Left hindlimb (tissue), 1 donor: ENCODE measurements at places on chromosomes 7 and 10.
A peak's percentile ranks its signal among the peaks of the same experiment; 100 is the strongest.

DNA sequence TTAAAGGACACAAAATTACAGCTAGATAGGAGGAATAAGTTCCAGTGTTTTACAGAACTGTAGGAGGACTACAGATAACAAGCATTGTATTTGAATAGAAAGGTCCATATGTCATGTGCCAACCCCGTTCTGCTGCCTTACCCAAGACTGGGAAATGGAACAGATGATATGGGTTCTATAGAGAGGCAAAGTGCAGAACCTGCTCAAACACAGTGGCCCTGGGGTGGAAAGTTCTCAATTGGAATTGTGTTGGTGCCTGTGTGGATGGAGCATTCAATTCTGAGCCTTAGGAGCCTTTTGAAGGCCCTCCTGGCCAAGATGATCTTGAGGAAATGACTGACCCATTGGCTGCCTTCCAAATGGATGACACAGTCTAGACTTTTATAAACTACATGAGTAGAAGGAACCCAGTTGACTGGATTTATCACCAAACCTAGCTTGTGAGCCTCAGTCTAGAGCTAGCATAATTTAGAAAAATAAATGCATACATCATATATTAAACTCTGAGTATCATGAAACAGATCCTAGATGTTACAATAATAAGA is 4.1 kb upstream of the PRSS1 start:
- no peak for DNase-seq

- no peak for DNase-seq
Observed at GRCh38 chr10:122911889-122912484, 1.6 kb downstream of the FAM24A start.

DNA sequence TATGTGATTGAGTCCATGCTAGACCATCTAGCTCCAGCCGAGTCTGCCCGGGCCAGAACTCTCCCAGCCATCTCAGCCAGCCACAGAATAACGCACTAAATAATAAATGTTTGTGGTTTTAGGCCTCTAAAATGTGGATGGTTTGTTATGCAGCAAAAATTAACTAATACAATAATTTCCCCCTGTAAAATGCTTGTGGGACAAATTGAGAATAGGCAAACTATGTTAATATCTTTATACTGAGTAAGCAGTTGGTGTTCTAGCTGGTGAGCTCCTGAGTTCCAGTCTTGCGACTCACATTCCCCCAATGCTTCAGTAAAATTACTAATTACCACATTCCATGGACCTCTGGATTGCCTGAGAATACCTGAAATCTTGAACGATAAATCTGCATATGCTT is 316.8 kb upstream of the NFE2L3 start:
- DNase-seq: no peak

GRCh38 chr7:151249034-151249731 is 689 bp upstream of the SMARCD3 start:
- DNase-seq: peak; percentile 79

DNA sequence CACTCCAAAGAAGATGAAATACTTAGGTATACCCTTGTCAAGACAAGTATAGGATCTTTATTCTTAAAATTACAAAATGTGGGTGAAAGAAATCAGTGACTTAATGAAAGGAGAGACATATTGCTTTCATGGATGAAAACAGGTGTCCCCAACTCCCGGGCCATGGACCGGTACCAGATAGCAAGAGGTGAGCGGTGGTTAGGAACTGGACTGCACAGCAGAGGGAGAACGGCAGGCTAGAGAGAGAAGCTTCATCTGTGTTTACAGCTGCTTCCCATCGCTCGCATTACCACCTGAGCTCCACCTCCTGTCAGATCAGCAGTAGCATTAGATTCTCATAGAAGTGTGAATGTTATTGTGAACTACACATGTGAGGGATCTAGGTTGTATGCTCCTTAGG is 408.9 kb downstream of the CALN1 start:
- no peak for DNase-seq

GRCh38 chr10:30553626-30554439 is 75.7 kb downstream of the LYZL2 start:
- DNase-seq: peak; percentile 51

DNA sequence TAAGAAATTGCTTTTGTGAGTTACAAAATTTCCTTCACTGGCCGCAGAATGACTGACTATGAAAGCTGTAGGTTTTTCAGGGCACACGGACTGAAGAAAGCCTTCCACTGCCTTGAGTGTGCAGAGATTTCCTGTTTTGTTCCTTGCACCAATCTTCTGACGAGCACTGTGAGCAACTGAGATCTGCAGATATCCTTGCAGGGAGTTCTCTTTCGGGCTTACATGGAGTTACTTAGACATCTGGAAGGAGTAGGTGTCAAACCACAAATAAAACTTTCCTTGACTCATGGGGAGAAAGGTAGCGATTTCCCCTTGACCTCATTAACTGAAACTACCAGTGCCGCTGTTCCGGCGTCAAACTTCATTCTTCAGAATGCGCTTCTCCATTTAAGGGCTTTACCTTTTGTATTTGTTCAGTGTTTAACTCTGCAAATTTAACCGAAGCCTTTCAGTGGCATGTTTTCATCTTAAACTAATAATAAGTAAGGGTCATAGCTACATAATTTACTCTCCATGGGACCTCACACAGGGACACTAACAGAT is 1175.3 kb downstream of the GATA3 start:
- DNase-seq: no peak

- no peak for DNase-seq
Observed at GRCh38 chr10:131937836-131938235, 37.0 kb downstream of the PPP2R2D start.

- no peak for DNase-seq
Observed at GRCh38 chr7:74157605-74158004, 16.6 kb upstream of the EIF4H start.

DNA sequence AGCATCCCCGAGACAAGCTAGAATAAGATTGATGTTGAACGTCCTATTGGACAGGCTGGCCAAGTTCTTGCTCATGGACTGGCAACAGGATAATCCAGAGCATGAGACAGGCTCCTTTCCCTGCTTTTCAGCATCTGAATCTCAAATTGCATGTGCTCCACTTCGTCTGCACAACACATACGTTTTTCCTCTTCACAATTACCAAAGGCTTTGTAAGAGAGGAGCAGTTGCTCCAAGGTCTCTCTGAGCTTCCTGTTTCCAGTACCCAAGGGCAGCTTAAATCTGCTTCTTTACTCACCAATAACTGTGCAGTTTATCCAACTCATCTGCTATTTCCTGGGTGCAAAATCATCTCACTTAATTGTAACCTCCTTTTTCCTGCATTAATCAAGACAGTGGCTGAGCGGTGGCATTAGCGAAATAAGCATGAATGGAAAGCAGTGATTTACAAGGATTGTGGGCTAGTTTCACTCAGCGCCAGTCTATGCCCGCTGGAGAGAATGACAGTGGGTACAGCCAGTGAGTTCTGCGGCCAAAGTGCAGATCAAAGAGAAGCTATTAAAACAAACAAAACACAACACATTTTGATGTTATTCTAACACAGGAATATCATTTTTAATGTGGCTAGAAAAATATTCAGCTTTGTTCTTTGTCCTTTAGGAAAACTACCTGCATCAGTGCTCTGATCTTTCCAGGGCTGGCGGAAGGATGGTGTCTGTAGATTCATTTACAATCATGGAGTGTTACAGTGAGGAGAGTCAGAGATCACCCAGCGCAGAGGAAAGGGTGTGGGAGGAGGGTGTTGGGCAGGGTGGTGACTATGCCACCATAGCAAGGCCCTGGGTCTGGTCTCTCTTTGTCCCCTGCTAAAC is 79.8 kb downstream of the CHN2 start:
- DNase-seq: no peak

GRCh38 chr10:12966067-12966466 is 35.4 kb downstream of the CCDC3 start:
- no peak for DNase-seq

- DNase-seq: no peak
Observed at GRCh38 chr10:128892005-128892404, 575.0 kb upstream of the MGMT start.

DNA sequence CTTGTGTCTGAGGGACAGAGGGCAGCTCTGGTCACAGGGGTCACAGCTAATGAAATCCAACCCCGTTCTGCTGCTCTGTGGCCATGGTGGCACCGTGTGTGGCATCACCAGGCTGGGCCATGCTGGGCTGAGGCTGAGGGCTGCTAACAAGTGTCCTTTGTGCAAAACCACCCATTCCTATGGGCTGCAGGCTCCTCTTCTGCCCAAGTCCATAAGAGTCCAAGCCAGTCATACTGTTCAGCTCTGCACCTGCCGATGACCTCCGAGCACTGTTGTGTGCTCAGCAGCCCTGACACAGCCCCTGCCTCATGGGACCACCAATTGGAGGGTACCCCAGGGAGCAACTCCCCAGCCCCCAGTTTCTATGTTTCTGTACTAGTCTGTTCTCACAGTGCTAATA is 133.1 kb downstream of the WDR11 start:
- DNase-seq: no peak

DNA sequence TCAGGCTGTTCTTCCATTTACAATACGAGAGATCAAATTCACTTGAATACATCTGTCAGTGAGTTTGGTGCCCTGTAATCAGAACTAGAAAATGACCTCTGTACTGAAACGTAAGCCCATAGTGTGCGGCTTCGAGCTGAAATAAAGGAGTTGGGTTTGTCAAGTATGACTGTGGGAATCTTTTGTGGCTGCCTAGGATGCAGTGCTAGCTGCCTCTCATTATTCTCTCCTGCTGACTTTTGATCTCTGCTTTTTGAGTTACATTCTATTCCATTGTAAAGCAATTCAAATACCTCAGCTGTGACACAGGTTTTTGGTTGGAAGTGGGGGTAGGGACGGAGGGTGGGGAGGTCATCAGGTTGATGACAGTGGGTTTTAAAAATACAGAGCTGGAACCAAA is 40.4 kb downstream of the ICA1 start:
- no peak for DNase-seq
